Liver (tissue), 10 donors: ENCODE measurements at places on chromosomes 12 and 14.
A peak's percentile ranks its signal among the peaks of the same experiment; 100 is the strongest.

DNA sequence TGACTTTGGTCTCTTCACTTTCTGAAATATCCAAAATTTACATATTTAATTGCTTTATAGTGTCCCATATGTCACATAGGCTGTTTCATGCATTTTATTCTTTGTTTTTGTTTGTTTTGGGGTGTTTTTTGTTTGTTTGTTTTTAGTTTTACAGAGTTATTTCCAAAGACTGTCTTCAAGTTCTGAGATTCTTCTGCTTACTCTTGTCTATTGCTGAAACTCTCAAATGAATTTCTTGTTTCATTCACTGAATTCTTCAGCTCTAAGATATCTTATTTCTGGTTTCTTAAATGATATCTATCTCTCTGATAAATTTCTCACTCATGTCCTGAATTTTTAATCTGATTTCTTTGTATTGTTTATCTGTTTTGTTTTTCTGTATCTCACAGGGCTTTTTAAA is 412.0 kb upstream of the ATP2B1 start:
- no peaks in the 10 kb centered on the region for H3K4me1 ChIP-seq
- H3K27ac ChIP-seq: no peak overlapping the region
- no peak for DNase-seq
- H3K36me3 ChIP-seq: no peaks in the 10 kb centered on the region
- H3K27me3 ChIP-seq: no peaks in the 10 kb centered on the region
- no peak overlapping the region for H3K4me3 ChIP-seq

- no peak overlapping the region for H3K27ac ChIP-seq
- peak; percentile 14 for DNase-seq
- no peaks in the 10 kb centered on the region for H3K4me1 ChIP-seq
- H3K4me3 ChIP-seq: no peak overlapping the region
- H3K27me3 ChIP-seq: no peaks in the 10 kb centered on the region
Measured at GRCh38 chr14:22650960-22651521, 6.9 kb upstream of the OR6J1 start.

DNA sequence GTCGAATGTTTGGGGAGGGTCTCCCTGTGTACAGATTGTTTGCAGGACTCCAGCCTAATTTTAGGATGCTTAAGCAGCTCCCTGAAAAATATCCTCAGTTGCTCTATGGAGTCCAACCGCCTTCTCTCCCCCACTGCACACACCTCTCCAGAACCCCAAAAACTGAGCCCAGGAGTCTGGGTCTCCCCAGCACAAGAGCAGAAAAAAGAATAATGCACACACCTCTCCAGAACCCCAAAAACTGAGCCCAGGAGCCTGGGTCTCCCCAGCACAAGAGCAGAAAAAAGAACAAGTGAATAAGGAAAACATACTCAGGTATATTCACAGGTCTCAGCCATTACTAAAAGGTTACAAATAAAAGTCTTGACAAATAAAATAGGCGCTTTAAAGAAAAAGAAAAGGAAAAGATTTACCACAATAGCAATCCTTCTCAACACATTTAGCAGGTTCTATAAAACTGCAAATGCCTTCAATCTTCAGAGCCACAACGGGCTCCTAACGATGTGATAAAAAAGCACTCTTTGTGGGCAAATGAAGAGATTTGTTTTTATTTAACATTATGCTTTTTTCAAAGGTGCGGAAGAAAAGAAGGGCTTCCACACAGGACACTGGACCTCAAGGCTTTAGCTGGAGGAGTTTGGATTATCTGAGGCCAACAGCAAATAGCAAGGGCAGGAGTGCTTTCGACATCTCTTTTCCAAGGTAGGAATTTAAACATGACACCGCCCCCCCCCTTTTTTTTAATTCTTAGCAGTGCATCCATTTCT is 8.2 kb downstream of the BCL11B start:
- H3K36me3 ChIP-seq: no peaks in the 10 kb centered on the region
- H3K27me3 ChIP-seq: peaks cover 12% of the 10 kb centered on the region
- no peak overlapping the region for H3K4me3 ChIP-seq
- H3K4me1 ChIP-seq: no peaks in the 10 kb centered on the region
- H3K27ac ChIP-seq: no peak overlapping the region

DNA sequence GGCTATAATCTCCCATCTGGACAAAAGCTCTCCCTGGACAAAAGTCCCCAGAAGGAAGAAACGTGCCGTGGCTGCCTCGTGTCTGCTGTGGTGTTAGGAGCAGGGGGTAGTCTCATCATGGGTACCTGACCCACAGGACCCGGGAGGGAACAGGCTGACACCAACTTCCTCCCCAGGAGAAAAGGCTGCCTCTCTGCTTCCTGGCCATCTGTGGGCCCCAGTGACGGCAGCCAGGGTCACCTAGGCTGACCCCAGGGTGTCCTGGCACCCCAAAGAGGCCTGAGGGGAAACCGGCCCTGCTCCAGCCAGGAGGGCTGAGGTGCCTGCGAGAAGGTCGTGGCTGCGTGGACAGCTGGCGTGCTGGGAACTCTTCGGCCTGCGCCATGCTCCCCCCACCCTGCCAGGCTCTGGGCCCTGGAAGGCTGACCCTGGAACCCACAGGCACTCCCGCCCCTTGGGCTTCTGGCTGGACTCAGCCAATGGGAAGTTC is 133.9 kb downstream of the RFLNA start:
- H3K4me3 ChIP-seq: no peak overlapping the region
- peaks cover 6% of the 10 kb centered on the region for H3K36me3 ChIP-seq
- H3K4me1 ChIP-seq: peaks cover 2% of the 10 kb centered on the region
- peak overlapping the region; percentile 39 for H3K27ac ChIP-seq
- no peak for DNase-seq
- no peaks in the 10 kb centered on the region for H3K27me3 ChIP-seq

DNA sequence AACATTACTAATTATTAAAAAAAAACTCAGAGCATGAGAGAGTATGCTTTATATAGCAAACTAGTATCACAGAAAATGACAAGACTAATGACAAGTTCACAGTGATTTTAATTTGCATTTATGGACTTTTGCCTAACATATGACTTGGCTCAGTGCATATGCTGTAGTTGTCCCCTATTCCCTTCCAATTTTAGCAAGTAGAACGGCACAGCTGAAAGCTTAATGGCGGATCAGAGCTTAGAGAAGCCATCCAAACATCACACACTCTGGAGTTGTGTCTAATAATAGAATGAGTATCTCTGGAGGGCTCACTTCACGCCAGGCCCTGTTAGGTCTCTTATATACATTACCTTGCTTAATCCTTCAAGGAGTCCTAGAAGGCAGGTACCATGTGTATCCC is 13.3 kb downstream of the CNIH1 start:
- H3K4me3 ChIP-seq: no peak overlapping the region
- no peak overlapping the region for H3K27ac ChIP-seq
- DNase-seq: no peak
- H3K27me3 ChIP-seq: no peaks in the 10 kb centered on the region
- H3K36me3 ChIP-seq: peaks cover 36% of the 10 kb centered on the region
- H3K4me1 ChIP-seq: no peaks in the 10 kb centered on the region

- no peaks in the 10 kb centered on the region for H3K27me3 ChIP-seq
- peak; percentile 21 for DNase-seq
- H3K4me3 ChIP-seq: no peak overlapping the region
Measured at GRCh38 chr12:31220633-31221550, 105.1 kb downstream of the SINHCAF start.

GRCh38 chr14:68584786-68585185 is 208.1 kb downstream of the ZFP36L1 start:
- no peaks in the 10 kb centered on the region for H3K4me1 ChIP-seq
- no peak for DNase-seq
- H3K4me3 ChIP-seq: no peak overlapping the region
- no peaks in the 10 kb centered on the region for H3K36me3 ChIP-seq
- no peak overlapping the region for H3K27ac ChIP-seq

DNA sequence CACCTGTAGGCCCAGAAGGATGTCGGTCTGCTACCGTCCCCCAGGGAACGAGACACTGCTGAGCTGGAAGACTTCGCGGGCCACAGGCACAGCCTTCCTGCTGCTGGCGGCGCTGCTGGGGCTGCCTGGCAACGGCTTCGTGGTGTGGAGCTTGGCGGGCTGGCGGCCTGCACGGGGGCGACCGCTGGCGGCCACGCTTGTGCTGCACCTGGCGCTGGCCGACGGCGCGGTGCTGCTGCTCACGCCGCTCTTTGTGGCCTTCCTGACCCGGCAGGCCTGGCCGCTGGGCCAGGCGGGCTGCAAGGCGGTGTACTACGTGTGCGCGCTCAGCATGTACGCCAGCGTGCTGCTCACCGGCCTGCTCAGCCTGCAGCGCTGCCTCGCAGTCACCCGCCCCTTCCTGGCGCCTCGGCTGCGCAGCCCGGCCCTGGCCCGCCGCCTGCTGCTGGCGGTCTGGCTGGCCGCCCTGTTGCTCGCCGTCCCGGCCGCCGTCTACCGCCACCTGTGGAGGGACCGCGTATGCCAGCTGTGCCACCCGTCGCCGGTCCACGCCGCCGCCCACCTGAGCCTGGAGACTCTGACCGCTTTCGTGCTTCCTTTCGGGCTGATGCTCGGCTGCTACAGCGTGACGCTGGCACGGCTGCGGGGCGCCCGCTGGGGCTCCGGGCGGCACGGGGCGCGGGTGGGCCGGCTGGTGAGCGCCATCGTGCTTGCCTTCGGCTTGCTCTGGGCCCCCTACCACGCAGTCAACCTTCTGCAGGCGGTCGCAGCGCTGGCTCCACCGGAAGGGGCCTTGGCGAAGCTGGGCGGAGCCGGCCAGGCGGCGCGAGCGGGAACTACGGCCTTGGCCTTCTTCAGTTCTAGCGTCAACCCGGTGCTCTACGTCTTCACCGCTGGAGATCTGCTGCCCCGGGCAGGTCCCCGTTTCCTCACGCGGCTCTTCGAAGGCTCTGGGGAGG is at the start of gene LTB4R:
LTB4R (plus strand) TSS at position 857 of the 959 bp plus-strand sequence. CDS start 4,150 bp downstream, outside the sequence.
- peaks cover 5% of the 10 kb centered on the region for H3K36me3 ChIP-seq
- peaks cover 26% of the 10 kb centered on the region for H3K4me1 ChIP-seq
- peak within 1 kb of the TSS; percentile 92 for H3K27ac ChIP-seq
- H3K27me3 ChIP-seq: no peaks in the 10 kb centered on the region
- DNase-seq: peak; percentile 72

DNA sequence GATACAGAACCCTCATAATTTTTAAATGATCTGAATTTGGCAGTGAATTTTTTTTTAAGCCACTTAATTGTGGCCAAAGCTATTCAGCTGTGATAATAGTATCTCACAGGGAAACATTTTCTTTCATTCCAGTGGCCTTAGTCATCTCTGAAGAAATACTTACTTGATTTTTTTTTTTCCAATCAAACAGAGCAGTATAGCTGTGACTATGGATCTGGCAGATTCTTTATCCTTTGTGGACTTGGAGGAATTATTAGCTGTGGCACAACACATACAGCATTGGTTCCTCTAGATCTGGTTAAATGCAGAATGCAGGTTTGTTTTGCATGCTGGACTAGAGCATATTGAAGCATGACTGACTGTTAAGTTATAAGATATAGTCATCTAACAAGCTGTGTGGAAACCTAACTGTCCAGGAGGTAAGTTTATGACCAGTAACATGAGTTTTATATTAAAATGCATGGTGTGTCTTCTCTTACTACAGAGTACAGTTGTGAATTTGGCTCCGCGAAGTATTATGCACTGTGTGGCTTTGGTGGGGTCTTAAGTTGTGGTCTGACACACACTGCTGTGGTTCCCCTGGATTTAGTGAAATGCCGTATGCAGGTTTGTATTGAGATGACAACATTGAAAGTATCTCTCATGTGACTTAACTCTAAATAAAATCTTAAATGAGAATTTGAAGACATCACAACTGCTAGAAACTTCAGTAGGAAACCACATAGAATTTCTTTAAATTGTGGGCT is 1.9 kb downstream of the SLC25A3 start:
- H3K36me3 ChIP-seq: peaks cover 27% of the 10 kb centered on the region
- no peak overlapping the region for H3K27ac ChIP-seq
- no peaks in the 10 kb centered on the region for H3K27me3 ChIP-seq
- peaks cover 7% of the 10 kb centered on the region for H3K4me1 ChIP-seq
- no peak for DNase-seq

DNA sequence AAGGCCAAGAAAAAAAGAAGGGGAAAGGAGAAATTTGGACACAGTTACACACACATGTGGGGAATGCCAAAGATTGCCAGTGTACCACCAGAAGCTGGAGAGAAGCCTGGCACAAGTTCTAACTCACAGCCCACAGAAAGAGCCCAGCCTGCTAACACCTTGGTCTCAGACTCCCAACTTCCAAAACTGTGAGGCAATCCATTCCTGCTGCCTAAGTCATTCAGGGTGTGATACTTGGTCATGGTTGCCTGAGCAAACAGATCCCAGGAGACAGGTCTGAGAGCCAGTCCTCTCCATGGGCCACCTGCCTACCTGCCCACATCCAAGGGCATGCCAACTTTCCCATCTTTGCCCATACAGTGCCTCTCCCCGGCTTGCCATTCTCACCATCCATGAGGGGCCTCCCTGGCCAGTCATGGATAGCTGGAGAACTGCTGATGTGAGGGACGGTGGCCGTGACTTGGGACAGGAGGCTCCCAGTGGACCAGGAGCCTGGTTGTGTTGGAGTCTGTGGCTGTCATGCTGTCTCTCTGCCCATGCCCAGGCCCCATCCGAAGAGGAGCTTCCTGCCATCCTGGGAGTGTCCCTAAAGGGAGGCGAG is 198.0 kb upstream of the RTL1 start:
- no peaks in the 10 kb centered on the region for H3K4me1 ChIP-seq
- peak; percentile 27 for DNase-seq
- H3K4me3 ChIP-seq: no peak overlapping the region
- no peaks in the 10 kb centered on the region for H3K36me3 ChIP-seq

DNA sequence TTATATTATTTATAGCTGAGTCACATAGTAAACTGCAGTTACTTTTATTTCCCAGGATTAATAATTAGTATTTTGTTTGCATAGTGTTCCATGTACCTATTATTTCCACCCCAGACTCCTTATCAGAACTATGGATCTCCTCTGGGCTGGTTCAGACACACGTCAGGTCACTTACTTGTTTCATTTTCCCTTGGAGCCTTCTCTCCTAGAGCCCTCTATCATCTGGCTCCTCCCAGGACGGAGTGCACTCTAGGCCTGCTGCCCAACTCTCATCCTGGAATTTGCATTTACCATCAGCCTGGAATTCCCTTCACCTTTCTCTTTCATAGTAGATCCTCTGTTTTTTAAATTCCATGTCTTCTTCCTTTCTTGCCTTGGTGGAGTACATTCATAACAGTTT is 28.5 kb upstream of the GALNT16 start:
- no peaks in the 10 kb centered on the region for H3K27me3 ChIP-seq
- H3K36me3 ChIP-seq: peaks cover 13% of the 10 kb centered on the region
- no peak overlapping the region for H3K4me3 ChIP-seq
- H3K4me1 ChIP-seq: no peaks in the 10 kb centered on the region
- no peak for DNase-seq

DNA sequence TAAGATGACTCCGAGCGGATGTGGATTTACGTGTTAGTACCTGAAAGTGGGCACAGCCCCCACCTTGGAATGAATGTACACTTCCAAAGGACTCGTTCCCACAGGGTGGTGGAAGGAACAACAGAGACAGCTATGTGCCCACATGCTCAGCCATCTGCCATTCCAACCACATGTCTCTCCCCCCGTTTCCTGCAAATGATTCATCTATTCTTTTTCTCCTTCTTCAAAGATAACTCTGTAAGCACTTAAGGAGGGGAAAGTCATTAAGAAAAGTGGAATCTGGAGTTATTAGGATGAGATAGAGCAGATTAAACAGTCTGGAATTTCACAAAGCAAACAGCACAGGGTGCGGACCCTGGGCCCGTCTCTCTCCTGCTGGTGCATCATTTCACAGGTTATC is 18.5 kb upstream of the DUSP6 start:
- no peak for DNase-seq
- peaks cover 35% of the 10 kb centered on the region for H3K4me1 ChIP-seq
- H3K4me3 ChIP-seq: no peak overlapping the region
- no peaks in the 10 kb centered on the region for H3K27me3 ChIP-seq
- no peak overlapping the region for H3K27ac ChIP-seq
